ENCODE measurements at places on chromosomes 7 and 10. TPM values are rescaled to one million over a fixed set of nuclear protein-coding genes. Genes with fewer than 3 reads are reported as not detected.

Gene FANK1
- total RNA-seq, result 0.67 TPM

Gene PLEKHS1
- total RNA-seq, result not detected

Gene VAX1
- not detected for total RNA-seq

Gene TM9SF3
- 46.7 TPM for total RNA-seq

Gene SFTPA2
- total RNA-seq, result 0.19 TPM

Gene CCL24
- total RNA-seq, result not detected

Gene UNCX
- total RNA-seq, result not detected

GRCh38 chr10:129501652-129502436 lies 34.8 kb downstream of the MGMT start:
- H3K4me1 ChIP-seq, result no peaks in the 10 kb centered on the region
- H3K27me3 ChIP-seq, result no peaks in the 10 kb centered on the region
- DNase-seq, result no peak

- H3K36me3 ChIP-seq, result no peaks in the 10 kb centered on the region
- H3K4me1 ChIP-seq, result no peaks in the 10 kb centered on the region
- no peaks in the 10 kb centered on the region for H3K27me3 ChIP-seq
- no peak for DNase-seq
- H3K4me3 ChIP-seq, result no peak overlapping the region
- no peak overlapping the region for H3K27ac ChIP-seq
These were observed 75.0 kb downstream of the WNT2 start for GRCh38 chr7:117247809-117248208.

DNA sequence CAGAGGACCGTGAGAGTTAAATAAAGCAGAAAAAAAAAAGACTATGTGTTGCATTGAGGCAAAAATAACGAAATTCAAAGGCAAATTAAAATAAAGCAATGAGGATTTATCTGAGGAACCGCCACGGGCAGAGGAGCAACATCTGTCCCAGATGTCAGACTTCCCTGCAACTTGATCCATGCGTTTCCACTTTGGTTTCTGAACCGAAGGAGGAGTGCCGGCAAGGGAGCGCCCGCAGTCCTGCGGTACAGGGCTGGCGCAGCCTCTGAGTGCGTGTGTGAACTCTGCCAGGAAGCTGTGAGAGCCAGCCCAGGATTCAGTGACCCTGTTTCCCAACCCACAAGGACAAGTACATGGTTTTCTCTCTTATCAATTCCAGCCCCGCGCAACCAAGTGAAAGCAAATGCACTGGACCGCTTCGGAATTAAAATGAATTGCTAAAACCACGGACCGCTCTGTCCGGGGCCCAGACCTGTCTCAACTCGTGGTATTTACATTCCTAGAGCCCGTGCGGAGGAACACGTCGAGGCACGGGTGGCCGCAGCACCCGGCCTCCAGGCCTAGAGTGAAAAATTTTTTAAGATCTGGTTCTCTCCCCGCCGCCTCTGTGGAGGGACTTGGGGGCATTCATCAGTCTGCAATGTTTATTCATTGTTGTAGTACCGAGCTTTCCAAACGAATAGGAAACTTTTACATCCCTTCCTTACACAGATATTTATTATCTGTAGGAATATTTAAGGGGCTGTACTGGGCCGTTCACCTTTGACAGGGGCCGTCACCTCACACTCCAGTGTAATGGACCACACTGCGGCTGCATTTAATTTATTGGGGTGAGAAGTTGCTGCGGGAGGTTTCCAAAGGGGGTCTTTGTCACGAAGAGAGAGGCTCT lies 291.5 kb upstream of the NFE2L3 start:
- DNase-seq, result no peak
- no peak overlapping the region for H3K27ac ChIP-seq
- H3K4me1 ChIP-seq, result no peaks in the 10 kb centered on the region

DNA sequence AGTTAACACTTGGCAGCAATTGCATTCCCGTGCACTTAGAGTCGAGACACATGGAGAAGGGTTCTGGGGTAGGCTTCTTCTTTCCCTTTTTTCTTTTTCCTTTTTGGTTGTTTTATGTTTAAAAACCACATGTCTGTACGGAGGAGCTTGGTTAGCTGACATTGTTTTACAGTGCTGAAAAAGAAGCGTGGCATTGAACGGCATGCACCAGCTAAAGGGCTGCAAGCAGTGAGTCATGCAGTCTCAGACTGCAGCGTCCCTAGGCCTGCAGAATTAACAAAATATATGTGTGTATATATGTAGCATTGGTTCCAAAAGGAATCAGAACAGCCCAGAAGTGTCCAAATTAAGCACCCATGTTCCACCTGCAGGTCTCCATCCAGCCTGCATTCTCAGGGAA lies 211.0 kb downstream of the TCF7L2 start:
- H3K27ac ChIP-seq, result no peak overlapping the region
- DNase-seq, result no peak
- H3K4me1 ChIP-seq, result no peaks in the 10 kb centered on the region
- H3K27me3 ChIP-seq, result no peaks in the 10 kb centered on the region

DNA sequence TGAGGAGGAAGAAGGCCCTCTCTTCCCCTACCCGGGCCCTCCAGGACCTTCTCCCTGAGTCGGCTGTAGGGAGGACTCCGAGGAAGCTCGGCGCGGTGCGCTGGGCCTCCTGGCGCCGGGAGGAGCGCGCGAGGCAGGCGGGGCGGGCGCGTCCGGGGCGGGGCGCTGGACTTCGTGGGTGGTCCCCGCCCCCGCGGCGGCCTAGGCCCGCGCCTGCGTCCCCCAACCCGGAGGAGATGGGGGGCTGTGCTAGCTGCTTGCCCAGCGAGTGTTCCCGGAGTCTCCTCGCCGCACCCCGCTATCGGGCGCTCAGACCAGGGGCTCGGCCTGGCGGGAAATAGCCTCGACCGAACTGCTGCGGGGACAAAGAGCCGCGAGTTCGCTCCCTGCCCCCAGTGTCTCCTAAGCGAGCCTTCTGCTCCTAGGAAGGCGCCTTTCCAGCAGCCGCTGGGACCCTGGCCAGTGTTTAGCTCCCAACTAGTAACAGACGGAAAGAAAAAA lies 19.2 kb upstream of the SMO start:
- H3K4me3 ChIP-seq, result peak overlapping the region; percentile 56
- H3K4me1 ChIP-seq, result peaks cover 17% of the 10 kb centered on the region

DNA sequence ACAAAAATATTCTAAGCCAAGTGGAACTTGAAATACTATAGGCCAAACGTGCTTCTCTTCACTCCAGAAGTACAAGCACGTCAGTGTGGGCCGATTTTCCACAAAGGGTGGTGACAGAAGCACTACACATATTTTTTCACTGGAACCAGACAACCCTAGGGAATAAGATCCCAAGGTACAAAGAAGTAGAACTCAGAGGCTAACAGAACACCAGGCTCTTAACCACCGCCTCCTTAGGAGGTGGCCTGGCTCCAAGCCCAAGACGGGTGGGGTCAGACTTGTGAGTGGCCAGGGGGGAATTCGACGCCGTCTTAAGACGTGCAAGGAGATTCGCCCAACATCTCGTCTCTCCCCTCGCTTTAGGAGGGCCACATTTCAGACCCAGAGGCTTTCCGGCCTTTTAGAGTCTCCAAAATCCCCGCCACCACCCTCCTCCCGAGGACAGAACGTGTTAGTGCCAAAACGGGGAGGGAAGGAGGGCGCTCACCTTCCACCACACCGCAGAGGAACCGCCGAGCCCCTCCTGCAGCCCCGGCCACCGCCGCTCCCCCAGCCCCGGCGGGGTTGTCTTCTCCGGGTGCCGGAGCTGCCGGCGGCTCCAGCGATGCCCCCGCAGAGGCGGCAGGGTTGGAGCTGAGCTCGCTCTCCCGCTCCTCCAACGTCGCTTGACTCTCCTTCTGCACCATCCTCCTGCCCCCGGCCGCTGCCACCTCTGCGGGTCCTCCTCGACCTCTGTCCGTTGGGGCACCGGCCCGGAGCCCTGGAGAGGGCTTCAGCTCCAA lies 716 bp downstream of the OGA start:
- no peaks in the 10 kb centered on the region for H3K4me1 ChIP-seq
- peak overlapping the region; percentile 97 for H3K27ac ChIP-seq

- no peak overlapping the region for H3K27ac ChIP-seq
- no peak for DNase-seq
- no peak overlapping the region for H3K4me3 ChIP-seq
- no peaks in the 10 kb centered on the region for H3K36me3 ChIP-seq
- no peaks in the 10 kb centered on the region for H3K27me3 ChIP-seq
These were observed 10.9 kb upstream of the PFKP start for GRCh38 chr10:3056280-3057037.

- H3K4me3 ChIP-seq, result no peak overlapping the region
- H3K36me3 ChIP-seq, result peaks cover 53% of the 10 kb centered on the region
- no peaks in the 10 kb centered on the region for H3K4me1 ChIP-seq
- no peak for DNase-seq
These were observed 6.5 kb downstream of the MDH2 start for GRCh38 chr7:76054123-76055120.

GRCh38 chr10:4813496-4813895 lies 12.5 kb upstream of the AKR1E2 start:
- no peaks in the 10 kb centered on the region for H3K4me1 ChIP-seq
- no peaks in the 10 kb centered on the region for H3K27me3 ChIP-seq
- no peak for DNase-seq
- no peaks in the 10 kb centered on the region for H3K36me3 ChIP-seq
- H3K4me3 ChIP-seq, result no peak overlapping the region

- peaks cover 8% of the 10 kb centered on the region for H3K4me1 ChIP-seq
- H3K27me3 ChIP-seq, result no peaks in the 10 kb centered on the region
- H3K27ac ChIP-seq, result no peak overlapping the region
- no peaks in the 10 kb centered on the region for H3K36me3 ChIP-seq
- H3K4me3 ChIP-seq, result no peak overlapping the region
These were observed 724.5 kb downstream of the GRID1 start for GRCh38 chr10:85642082-85642420.

- peak overlapping the region; percentile 87 for H3K27ac ChIP-seq
- no peaks in the 10 kb centered on the region for H3K4me1 ChIP-seq
- no peaks in the 10 kb centered on the region for H3K27me3 ChIP-seq
These were observed 1.1 kb downstream of the TRRAP start for GRCh38 chr7:98879198-98879978.

DNA sequence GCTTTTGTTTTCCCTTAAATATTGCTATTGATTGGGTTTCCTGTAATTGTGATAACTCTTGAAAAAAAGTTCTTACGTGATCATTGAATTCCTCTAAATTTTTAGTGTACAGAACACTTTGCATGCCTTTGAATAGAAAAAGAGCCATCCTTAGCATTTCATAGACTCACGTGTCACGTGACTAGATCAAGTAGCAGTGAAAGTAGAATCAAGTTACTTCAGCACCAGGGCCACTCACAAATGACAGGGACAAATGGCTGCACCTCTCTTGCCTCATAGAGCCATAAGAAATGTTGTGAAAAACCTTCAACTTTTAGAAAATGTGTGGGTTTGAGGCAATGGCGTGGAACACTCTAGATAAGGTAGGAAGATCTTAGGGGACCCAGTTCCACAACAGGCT lies 203.8 kb downstream of the ZEB1 start:
- H3K4me3 ChIP-seq, result no peak overlapping the region
- H3K27me3 ChIP-seq, result no peaks in the 10 kb centered on the region
- H3K4me1 ChIP-seq, result no peaks in the 10 kb centered on the region
- no peak for DNase-seq
- H3K27ac ChIP-seq, result no peak overlapping the region

DNA sequence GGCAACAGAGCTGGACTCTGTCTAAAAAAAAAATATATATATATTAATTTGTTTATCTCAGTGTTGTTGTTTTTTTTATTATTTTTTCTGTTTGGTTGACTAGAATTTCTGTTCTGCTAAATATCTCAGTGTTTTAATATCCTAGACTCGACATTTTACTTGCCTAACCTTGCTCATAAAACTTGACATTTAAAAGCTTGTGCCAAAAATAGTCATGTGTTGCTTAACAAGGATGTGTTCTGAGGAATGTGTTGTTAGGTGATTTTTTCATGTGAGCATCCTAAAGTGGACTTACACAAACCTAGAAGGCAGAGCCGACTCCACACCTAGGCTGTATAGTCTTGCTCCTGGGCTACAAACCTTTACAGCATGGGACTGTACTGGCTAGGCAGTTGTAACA lies 23.1 kb downstream of the NRBF2 start:
- peaks cover 16% of the 10 kb centered on the region for H3K36me3 ChIP-seq
- peaks cover 13% of the 10 kb centered on the region for H3K4me1 ChIP-seq
- DNase-seq, result no peak
- no peak overlapping the region for H3K4me3 ChIP-seq
- no peak overlapping the region for H3K27ac ChIP-seq

- H3K36me3 ChIP-seq, result no peaks in the 10 kb centered on the region
- DNase-seq, result no peak
- H3K27ac ChIP-seq, result peak overlapping the region; percentile 23
- peaks cover 8% of the 10 kb centered on the region for H3K27me3 ChIP-seq
- H3K4me3 ChIP-seq, result peak overlapping the region; percentile 44
These were observed 743 bp downstream of the ADAP1 start for GRCh38 chr7:953547-954327.

DNA sequence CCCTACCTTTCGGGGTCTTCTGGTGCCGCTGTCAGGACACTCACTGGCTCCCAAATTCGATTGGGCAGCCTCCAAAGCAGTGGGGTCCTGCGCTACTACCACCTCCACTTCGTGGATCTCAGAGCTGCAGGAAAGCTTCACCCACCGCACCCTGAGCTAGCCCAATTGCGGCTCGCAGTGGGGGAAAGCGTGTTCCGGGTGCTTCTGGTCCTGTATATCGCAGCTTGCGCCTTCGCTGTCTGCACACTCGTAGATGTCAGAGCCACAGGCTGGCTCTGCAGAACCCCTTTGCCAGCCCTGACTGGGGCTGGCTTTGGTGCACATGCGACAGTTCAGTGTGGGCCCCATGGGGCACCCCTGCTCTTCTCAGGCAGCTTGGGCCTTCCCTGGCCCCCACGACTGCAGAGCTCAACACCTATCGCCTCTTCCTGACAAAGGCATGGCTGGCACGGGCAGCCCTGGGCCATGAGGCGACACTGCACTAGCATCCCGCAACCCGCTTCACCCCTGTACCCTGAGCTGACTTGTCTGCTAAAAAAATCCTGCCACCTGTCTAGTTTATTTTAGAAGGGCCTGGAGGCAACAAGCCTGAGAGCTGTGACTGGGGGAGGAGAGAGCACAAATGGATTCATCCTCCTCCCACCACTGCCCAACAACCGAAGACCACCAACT lies 78.7 kb upstream of the ABI1 start:
- no peak overlapping the region for H3K27ac ChIP-seq
- no peak for DNase-seq
- no peak overlapping the region for H3K4me3 ChIP-seq
- no peaks in the 10 kb centered on the region for H3K27me3 ChIP-seq
- no peaks in the 10 kb centered on the region for H3K36me3 ChIP-seq
- H3K4me1 ChIP-seq, result no peaks in the 10 kb centered on the region

DNA sequence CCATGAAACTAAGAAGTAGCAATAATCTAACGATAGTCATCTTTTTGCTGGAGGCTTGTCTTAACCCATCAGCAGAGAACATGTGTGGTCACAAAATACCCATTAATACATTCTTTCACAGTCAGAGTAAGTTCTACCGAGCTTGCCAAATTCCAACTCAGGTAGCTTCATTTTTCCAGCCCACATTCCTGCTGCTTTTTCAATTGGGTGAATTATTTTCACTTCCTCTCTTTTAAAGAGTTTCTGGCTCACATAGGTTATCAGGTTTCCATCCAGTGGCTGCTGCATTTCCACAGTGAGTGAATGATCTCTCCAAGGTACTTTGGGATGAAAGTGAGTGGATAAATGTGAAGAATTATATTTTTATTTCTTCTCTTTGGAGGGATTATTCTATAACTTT lies 233.1 kb downstream of the SEMA3E start:
- no peaks in the 10 kb centered on the region for H3K27me3 ChIP-seq
- no peak overlapping the region for H3K27ac ChIP-seq
- H3K4me3 ChIP-seq, result no peak overlapping the region
- DNase-seq, result no peak

GRCh38 chr7:140447841-140448240 lies 31.5 kb downstream of the MKRN1 start:
- H3K4me1 ChIP-seq, result no peaks in the 10 kb centered on the region
- H3K27ac ChIP-seq, result no peak overlapping the region
- no peak overlapping the region for H3K4me3 ChIP-seq
- no peak for DNase-seq
- no peaks in the 10 kb centered on the region for H3K36me3 ChIP-seq
- H3K27me3 ChIP-seq, result no peaks in the 10 kb centered on the region

Measured in right atrium auricular region (tissue), 2 donors.